Anterior cingulate cortex (tissue), 58 donors: ENCODE measurements at places on chromosomes 16 and 17.

DNA sequence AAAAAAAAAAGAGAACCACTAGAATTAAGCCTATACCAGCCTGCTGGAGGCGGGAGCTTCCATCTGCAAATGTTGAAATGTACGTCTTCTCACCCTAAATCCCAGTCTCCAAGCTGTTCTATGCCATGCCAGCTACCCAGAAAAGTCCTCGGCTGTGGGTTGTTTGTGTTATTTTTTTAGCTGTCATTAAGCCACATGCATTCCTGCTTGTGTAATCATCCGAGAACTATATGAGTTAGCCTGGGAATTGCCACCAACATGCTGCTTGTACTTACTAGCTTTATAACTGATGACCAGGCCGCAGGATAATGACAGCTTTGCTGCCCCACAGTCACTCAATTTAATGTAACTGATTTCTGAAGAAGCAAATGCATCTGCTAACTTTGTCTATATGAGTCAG lies 313.9 kb upstream of the SALL1 start:
- no peak for DNase-seq

GRCh38 chr17:21674242-21674731 lies 18.0 kb upstream of the KCNJ18 start:
- DNase-seq, result no peak

GRCh38 chr17:72378414-72379390 lies 257.9 kb downstream of the SOX9 start:
- no peak for DNase-seq

GRCh38 chr16:57474671-57475661 lies 11.3 kb downstream of the DOK4 start:
- no peak for DNase-seq

- no peak for DNase-seq
Observed at GRCh38 chr16:69693916-69694315, 32.4 kb downstream of the NQO1 start.

DNA sequence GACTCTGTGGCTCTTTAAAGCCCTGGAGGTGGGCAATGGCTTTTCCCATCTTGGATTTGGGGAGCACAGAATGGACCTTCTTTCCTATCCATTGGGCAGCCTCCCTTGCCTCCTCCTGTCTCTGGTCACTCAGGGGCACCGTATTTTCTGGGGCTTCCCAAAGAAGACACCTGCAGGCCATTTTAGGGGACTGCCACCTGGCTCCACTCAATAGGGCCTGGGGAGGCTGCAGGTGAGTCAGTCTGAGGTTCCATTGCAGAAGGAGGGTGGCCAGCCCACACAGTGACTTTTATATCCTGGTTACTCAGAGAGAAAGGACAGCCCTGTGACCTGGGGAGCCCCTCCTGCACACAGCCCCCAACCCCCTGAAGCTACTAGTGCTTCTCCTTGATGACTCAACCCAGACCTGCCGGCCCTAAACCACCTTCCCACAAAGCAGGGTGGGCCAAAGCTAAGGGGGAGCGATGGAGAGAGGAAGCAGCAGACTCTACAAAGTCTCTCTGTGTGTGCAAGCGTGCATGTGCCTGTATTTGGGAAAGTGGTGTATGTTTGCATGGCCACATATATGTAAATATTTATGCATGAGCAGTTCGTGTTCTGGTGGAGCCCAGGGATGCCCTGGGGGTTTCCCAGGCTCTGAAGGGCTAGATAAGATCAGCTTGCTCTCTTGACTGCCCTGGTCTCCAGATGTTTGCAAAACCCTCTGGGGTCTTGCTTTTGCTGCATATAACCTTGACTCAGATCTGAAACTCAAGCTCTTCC lies 5.0 kb downstream of the CX3CL1 start:
- no peak for DNase-seq

DNA sequence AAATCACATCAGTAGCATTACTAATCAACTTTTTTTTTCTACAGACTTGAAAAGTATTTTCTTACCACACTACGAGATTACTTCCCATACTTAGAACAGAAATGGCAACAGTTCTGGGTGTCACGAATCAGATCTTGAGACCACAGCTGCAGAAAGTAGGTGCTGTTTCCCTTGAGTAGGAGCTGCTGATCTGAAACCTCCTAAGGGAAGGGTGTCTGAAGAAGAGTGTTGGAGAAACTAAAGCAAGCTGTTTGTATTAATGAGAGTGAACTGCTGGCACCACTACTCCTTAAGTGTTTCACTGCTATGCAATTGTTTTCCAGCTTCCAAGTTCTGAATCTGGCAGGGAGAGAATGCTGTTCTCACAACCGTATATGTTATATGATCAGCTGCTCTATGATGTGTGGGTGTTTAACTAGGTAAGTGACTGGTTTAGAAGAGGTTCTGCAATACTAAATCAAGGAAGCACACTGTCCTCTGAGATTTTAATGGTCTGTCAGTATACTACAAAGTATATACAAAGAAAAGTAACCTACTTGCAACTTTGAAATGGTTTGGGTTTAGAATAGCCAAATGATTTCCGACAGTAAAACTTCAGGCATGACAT lies 3.3 kb downstream of the ZNF652 start:
- no peak for DNase-seq

DNA sequence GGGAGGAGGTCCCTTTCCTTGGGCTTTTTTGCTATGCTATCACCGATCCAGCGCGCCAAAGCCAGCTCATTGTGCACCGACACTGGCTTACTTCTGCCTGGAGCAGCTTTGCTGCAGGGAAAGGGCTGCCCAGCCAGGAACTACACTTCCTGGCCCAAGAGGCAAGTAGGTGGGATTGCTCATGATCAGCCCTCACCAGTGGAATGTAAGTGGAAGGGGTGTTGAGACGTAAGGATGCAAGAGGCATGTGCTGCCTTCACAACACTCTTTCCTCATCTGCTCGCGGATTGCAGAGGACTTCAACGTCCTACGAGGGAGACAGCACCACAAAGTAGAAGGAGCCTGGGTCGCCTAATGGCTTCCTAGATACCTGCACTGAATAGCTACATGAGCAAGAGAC lies 104.3 kb upstream of the FOXF1 start:
- no peak for DNase-seq

DNA sequence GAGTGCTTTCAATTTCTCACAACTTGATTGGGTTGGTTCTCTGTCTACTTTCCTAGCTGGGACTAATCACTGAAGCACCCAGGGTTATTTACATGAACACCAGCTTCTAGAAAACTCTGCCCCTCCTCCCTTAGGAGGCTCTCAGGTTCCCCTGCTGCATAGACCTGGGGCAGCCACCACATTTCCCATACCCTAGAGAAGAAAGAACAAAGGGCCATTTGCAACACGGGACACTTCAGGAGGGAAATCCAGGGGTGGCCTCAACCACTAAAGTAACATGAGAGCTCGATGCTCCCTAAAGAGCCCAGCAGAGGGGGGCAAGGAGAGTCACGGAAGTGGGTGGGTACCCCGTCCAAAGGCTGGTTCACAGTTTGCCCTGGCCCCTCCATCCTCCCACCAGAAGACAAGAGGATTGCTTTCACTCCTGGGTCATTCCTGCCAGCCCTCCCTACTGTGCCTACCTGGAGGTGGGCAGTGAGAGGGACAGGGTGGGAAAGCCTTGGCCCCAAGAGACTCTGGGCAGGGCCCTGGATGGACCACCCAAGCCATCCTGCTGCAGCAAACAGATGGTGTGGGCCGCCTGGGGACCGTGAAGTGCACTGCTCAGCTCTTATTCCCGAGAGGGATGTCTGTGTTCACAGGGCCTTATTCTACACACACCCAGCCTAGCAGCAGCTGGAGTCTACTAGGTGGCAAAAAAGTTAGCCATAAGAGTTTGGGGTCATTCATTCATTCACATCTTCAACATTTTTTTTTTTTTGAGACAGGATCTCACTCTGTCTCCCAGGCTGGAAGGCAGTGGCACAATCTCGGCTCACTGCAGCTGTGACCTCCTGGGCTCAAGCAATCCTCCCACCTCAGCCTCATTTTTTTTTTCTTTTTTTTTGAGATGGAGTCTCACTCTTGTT lies 392.1 kb downstream of the SOX9 start:
- DNase-seq, result no peak

DNA sequence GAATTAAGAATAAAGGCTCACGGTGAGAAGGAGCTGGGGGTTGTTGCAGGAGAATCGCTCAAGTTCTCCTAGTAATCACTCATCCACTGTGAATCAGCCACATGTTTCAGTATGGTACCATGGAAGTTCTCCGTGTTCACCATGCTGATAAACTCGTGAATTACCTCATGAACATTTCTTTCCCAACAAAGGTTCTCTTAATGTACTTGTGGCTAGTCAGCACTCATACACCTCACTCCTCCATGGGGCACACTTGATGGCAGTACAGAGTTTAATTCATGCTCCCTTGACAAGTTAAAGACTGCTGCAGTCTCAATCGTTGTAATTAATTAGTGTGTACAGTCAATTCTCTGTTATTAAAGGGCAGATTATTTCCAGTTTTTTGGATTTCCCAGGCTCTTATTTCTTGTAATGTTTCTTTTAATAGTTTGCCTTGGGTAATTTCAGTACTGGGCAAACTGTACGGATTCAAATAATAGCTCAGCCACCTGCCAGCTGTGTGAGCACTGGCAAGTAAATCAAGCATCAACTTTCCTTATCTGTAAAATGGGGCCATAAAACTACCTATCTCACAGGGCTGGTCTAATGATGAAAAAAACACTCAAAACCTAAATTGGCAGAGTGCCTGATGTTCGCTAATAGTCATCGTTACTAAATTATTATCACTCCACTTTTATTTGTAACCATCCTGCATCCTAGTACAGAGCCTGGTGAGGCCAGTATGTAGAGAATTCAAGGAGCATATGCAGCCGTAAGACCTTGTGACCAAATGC lies 6.1 kb downstream of the GOT2 start:
- DNase-seq, result no peak

GRCh38 chr16:75096656-75097055 lies 19.9 kb downstream of the LDHD start:
- no peak for DNase-seq

- no peak for DNase-seq
Observed at GRCh38 chr16:89422527-89422904, 67.8 kb downstream of the ANKRD11 start.

DNA sequence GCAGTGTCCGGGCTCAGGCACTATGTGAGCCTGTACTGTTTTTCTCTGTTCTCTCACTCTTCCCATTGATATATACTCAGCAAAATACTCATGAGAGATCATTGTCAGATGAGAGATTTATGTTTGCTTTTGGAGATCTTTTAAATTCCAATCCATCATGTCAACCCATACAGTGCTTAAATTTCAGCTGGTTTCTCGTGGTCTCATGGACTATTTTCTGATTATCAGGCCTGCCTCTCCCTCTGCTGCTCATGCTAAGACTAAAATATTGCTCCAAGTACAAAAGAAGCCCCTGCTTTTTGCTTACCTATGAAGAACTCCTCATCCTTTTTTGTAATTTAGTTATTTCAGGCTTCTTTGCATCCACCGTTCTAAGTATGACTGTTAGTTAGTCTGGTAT lies 547.2 kb downstream of the KCNJ2 start:
- DNase-seq, result no peak

DNA sequence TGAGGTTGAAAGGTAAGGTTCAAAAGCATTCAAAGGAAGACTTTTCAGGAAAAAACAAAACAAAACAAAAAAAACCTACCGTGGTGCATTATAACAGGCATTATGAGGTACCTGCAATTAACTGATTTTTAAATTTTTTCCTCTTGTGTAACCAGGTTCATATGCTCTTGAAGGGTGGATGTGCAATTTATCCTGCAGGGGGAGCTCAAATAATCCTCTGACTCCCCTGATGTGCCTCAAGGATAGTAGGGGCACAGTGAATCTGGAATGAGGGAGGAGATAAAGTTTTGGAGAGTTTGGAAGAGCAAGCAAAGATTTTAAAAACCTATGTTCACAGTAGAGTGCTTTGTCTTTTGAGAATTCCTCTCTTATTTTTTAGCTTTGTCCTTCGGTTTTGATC lies 1349.4 kb downstream of the CDH8 start:
- no peak for DNase-seq

- DNase-seq, result no peak
Observed at GRCh38 chr16:30527635-30528178, 1.3 kb upstream of the ZNF768 start.

GRCh38 chr17:44539673-44540072 lies 17.6 kb upstream of the FZD2 start:
- no peak for DNase-seq

- DNase-seq, result no peak
Observed at GRCh38 chr17:27339836-27340550, 46.1 kb downstream of the WSB1 start.

DNA sequence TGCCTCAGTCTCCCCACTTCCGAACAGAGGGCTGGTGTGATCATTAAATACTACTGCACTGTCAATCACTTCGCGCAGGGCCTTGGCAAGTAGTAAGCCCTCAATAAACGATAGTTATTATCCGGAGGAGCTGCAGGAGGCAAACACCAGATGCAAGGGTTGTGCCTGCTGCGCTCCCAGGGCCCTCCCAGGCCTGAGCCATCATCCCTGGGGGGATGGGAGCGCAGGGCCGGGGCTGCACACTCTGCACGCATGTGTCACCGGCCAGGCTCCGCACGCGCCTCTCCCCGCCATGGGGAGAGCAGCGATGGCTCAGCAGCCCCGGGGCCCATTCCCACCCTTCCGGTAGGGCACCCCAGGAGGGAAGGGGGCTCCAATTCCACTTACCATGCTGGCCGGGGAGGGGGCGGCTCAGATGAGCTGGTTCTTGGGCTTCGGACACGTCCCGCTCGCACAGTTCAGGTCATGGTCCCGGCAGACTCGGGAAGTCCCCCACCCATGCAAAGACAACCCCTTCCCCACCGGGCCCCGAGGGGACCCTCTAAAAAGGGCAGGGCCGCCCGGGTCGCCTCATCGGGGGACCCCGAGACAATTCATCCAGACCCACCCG lies 681 bp downstream of the XPO6 start:
- no peak for DNase-seq

- DNase-seq, result no peak
Observed at GRCh38 chr16:19583665-19584300, 28.3 kb downstream of the VPS35L start.

- no peak for DNase-seq
Observed at GRCh38 chr17:30116345-30116660, 313 bp upstream of the NSRP1 start.

- DNase-seq, result no peak
Observed at GRCh38 chr17:16391451-16391850, 10.6 kb downstream of the UBB start.

GRCh38 chr17:57422574-57423164 lies 166.3 kb downstream of the MSI2 start:
- no peak for DNase-seq

DNA sequence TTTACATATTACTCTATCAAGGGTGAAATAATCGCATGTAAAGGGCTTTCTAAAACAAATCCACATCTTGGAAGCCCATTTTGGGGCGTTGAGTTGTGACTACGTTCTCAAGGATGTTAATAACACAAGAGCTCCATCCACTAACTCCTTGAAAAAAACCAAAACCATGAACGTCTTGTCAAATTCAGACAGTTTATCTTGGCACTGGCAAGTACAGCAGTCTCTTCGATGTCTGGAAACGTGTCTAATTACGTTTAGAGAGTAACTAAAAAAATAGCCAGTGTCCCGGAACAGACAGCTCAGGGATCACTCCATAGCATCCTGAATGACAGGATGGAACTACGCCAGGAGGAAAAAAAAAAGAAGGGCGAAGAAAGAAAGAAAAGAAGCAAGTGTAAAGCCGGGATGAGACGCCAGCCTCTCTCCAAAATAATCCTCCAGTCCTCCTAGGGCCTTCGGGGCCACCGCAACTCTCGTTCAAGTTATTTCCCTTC lies 954 bp downstream of the MYO1D start:
- no peak for DNase-seq

GRCh38 chr16:67514382-67514828 lies 14.2 kb upstream of the RIPOR1 start:
- peak; percentile 35 for DNase-seq

GRCh38 chr17:65268832-65269231 lies 131.7 kb downstream of the RGS9 start:
- DNase-seq, result no peak

- no peak for DNase-seq
Observed at GRCh38 chr16:3738541-3738940, 21.2 kb upstream of the TRAP1 start.
